ENCODE measurements at places on chromosomes 16 and 17.

DNA sequence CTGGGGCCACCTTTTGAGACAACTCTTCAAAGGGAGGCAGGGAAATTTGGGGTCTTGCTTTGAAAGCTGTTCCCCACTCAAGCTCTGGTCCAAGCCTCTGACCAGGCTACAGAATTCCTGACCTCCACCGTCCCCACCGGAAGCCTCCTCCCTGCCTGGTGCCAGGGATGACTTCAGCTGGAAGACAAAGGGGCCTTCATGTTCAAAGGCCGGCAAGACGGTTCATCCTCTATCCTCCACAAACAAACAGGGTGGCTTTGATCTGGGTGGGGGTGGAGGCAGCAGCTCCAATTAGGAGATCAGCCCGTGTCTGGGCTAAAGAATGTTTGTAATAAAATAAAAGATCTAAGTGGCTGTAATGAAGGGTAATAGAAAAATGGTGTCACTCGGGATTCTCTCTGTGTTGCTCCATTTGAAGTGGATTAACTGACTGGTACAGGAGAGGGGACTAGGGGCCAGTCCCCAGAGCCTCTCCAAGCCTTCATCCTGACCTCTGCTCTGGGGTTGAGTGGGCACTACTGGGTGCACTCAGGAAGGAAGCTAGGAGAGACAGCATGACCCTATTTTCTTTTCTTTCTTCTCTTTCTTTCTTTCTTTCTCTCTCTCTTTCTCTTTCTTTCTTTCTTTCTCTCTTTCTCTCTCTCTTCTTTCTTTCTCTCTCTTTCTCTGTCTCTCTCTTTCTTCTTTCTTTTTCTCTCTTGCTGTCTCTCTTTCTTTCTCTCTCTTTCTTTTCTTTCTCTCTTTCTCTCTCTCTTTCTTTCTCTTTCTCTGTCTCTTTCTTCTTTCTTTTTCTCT, 27.5 kb upstream of the NKD1 start:
- no peak for DNase-seq

DNA sequence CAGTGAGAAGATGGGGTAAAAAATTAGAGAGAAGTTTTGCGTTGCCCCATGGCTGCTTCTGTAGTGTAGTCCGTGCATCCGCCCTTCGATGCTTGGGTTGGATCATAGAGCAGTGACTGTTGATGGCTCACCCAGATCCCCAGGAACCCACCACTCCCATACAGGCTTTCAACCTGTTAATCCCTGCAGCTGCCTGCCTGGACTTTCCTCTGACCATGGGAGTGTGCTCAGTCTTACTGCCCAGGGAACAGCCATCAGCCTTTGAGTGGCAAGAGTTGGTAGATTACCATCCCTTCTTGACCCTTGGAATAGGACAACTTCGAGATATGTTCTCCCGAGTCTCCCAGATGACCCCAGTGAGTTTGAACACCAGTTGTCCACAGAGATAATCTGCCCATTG, 299.5 kb upstream of the HSBP1 start:
- no peak for DNase-seq

GRCh38 chr16:89863741-89864526, 9.5 kb upstream of the TCF25 start:
- DNase-seq: no peak

- no peak for DNase-seq
Observed at GRCh38 chr17:49061524-49061943, 64.3 kb downstream of the IGF2BP1 start.

- no peak for DNase-seq
Observed at GRCh38 chr16:54673313-54673712, 257.4 kb upstream of the IRX5 start.

DNA sequence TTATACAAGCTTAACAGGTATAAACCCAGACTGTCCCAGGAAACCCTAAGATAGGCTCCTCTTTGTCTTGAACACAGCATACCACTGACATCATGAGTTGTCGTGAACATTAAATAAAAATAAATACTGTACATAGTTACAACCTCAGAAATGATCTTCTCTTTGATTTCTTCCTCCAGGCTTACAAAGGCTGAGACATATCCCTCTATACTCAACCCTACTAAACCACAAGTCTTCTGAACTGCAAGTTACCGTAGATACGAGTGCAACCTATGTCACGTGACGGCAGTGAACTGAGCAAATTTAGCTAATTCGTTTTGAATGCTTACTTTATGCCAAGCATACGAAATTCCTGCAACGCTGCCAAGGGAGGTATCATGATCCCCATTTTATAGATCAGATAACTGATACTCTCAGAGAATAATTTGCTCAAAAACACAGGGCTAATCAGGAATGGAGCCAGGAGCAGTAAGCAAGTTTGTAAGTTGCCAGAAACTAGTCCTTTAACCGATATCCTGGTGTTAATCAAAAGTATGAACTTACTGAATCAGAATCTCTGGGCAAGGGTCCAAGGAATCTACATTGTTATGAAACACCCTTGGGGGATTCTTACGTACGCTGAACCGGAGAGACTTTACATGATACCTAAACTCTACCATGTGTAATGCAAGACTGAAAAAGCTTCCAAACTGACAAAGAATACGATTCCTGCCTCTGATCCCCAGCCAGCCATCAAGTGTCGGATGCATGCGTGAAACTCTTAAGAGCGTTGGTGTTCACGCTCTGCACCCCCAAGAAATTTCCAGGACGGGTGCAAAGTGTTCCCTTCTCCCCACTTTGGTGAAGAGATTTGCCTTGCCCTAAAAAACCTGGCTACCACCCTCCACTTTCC, 106.2 kb downstream of the XYLT1 start:
- no peak for DNase-seq

DNA sequence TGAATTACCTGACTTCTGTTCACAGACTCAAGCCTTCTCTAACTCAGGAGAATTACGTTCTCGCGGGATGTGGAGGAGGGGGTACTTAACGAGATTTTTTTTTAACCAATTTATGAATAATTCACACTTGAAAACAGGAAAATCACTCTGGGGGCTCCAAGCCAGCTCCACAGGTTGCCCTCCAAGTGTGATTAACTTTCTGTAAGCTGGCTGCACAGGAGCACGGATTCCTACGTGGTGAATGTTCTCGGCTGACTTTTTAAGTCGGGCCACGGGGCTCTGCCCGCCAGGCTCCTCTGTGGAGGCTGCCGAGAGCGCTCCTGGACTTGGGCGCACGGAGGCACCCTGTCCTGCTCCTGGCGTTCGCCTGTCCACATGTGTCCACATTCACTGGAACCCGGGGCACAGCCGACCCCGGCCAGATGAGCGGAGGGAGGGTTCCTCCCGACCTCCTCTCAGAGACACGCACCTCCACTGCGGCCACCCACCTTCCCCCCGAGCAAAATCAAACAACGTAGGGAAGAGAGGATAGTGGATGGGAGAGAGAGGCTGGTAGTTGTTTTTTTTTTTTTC, 147.1 kb upstream of the CHMP6 start:
- no peak for DNase-seq

GRCh38 chr17:8557176-8557806, 73.2 kb downstream of the MYH10 start:
- DNase-seq: no peak
